ENCODE measurements at places on chromosomes 13 and 19.

- no peak for DNase-seq
These were observed 1385.8 kb downstream of the PCDH9 start for GRCh38 chr13:65844266-65844841.

- no peak for DNase-seq
These were observed 68.6 kb upstream of the TEX29 start for GRCh38 chr13:111251646-111252445.

DNA sequence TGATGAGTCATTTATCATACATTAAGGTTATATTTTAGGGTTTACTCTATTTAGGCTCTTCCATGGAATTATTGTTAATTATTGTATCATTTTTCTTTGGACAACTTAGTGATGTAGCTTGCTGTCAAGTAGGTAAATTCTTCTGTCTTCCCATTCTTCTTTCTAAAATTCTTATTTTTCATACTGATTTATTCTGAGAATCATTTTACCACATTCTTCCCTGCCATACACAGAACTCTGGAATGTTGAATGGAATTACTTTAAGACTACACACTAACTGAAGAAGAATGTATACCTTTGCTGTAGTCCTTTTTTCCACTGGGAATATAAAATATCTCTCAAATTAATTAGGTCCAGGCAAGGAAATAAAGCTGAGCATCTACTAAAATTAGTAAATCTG is 24.5 kb upstream of the SLC7A1 start:
- DNase-seq = no peak

- no peak for DNase-seq
These were observed 91.0 kb downstream of the NHLRC3 start for GRCh38 chr13:39129213-39129612.

DNA sequence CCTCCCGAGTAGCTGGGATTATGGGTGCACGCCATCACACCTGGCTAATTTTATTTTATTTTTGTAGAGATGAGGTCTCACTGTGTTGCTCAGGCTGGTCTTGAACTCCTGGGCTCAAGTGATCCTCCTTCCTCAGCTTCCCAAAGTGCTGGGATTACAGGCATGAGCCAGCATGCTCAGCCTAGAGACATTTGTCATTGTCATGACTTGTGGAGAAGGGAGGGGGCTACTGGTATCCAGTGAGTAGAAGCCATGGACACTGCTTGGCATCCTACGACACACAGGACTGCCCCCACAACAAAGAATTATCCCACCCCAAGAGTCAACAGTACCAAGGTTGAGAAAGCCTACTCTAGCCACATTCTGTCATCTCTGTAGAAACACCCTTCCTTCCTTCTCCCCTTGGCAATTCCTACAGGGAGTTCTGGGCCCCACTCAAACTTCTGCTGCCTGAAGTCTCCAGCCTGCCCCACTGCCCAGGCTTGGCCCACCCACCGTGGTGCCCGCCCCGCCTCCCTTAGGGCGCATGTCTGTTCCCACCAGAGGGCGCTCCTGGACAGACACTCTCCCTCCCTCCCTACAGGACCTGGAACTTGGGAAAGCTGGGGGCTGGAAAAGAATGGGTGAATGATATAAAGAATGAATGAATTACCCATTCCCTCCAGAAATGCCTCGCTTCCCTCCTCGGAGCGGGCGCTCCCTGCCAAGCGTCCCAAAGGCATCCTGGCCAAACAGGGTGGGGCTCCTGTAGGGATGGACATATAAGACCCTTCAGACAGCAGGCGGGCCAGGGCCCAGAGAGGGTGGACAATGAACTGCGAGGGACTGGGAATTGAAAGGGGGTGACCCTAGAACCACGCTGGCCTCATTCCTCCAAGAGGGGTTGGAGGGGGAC is 5.5 kb upstream of the EMP3 start:
- peak; percentile 64 for DNase-seq

DNA sequence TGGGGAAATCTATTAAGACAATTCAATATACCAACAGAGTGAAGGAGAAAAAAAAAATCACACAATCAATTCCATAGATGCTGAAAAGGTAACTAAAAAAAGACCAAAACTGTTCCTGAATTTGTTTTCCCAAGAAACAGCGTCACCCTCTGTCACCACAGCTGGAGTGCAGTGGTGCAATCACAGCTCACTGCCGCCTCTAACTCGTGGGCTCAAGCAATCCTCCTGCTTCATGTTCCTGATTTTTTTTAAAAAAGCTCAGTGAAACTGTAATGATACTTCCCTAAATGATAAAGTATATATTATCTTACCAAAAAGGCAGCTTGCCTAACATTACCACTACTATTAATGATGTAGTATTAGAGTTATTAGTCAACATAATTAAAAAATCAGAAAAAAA is 19.6 kb upstream of the ZFP14 start:
- no peak for DNase-seq

DNA sequence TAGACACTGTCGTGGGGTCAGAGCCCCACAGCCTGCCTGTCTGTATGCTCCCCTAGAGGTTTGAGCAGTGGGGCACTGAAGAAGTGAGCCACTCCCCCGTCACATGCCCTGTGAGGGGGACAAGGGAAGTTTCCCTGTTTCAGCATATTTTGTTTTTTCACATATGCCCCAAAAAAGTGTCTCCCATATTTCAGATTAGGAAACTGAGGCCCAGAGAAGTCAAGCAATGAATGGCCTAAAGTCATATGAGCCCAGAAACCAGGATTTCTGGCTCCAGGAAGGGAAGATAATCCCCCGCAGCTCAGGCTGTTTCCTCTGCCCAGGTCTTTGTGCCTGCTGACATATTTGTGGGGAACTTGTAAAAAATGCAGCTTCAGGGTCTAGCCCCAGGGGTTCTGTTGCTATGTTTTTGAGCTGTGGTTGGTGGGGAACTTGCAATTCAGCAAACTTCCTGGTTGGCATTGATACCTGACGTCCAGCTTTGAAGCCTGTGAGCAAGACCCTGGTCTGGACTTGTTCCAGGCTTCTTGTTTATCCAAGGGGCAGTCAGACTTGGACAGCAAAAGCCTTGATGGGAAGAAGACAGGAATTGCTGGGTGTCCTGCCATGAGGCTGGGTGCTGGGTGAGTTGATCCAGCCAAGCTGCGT is 9.5 kb downstream of the RASL11A start:
- no peak for DNase-seq

DNA sequence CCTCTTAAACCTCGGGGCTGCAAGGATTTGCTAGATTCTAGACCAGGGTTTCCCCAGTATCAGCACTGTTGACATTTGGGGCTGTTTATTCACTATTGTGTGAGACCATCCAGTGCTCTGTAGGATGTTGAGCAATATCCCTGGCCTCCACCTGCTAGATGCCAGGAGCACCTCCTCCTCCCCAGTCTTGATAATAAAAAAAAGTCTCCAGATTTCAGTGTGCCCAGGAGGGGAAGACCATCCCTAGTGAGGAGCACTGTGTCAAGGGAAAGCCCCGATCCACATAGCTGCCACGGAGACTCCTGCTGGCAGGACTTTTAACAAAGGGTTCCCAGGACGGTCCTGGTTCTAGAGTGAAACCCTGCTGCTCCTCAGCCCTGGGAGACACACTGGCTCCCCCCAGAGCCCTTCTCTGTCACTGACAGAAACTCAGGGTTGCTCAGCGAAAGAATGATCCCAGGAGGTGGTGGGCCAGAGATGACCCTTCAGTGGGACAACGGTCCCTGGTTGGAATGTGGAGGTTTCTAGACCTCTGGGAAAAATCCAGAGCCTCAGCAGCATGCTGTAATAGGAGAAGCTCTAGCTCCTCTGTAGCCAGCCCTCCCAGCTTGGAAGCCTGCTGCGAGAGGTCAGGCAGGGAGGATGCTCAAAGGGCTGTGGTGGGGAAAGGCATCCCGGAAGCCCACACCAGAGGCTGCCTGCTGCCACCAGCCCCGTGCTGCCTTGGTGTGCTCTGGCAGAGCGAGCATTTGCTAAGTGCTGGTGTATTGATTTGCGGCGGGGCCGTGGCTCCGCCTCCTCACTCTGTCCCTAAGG is 20.3 kb downstream of the LYL1 start:
- no peak for DNase-seq

GRCh38 chr13:32267836-32268439 is 47.2 kb downstream of the ZAR1L start:
- no peak for DNase-seq

DNA sequence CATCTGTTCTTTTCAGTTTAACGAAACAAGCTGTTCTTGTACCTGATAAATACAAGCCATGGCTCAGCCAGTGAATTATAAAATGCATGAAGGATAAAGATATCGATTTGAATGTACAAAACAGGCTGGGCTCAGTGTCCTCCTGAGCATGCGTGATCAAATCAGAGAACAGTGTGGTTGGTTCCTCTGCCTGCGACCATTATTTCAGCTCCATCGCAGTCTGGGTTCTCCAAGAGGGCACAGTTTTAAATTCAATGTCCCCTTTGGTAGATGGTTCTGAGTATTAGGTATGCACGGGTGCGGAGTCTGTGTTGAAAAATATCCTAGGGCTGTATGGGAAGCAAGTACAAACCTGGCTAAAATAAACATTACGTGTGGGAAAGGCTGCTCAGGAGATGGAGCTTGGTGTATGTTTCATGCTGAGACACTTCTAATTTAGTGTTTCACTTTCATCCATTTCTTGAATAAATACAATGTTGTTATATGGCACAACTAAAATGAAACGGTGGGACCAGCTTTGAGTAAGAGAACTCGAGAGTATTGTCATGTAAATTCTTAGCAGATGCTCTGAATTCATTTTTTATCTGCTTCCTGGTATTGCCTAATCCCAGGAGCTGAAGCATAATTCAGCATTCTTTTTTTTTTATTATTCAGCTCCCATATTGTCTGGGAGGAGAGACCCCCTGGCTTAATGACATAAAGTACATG is 458.7 kb downstream of the MYO16 start:
- DNase-seq = no peak

DNA sequence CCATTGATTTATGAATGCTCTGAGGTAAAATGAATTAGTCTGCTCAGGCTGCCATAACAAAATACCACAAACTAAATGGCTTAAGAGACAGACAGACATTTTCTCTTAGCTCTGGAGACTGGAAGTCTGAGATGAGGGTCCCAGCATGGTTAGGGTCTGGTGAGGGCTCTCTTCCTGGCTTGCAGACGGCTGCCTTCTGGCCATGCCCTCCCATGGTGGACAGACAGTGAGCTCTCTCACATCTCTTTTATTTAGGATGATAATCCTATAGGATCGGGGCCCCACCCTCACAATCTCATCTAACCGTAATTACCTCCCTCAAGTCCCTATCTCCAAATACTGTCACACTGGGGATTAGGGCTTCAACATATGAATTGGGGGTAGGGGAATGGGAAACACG is 47.1 kb downstream of the HSPH1 start:
- DNase-seq = no peak

DNA sequence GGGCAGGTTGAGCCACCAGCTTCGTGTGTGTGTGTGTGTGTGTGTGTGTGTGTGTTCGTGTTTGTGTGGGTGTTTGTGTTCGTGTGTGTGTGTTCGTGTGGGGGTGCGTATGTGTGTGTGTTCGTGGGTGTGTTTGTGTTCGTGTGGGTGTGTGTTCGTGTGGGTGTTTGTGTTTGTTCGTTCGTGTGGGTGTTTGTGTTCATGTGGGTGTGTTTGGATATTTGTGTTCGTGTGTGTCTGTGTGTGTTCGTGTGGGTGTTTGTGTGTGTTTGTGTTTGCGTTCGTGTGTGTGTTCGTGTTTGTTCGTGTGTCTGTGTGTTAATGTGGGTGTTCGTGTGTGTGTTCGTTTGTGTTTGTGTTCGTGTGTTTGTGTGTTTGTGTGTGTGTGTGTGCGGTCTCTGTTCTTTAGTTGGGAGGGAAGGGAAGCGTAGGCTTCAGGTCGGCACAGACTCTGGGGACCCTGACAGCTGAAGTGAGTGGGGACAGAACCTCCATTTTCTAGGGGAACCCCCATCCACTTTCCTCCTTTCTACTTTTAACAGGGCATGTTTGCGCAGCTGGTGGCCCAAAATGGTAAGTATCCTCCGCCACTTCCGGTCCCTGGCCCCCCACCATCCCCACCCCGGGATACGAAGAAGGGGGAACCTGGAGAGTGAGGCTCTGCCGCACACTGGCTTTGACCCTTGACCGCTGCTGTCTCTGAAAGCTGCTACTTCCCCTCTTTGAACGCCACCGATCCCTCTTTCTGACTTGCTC is 1.6 kb downstream of the TNFSF9 start:
- DNase-seq = no peak

DNA sequence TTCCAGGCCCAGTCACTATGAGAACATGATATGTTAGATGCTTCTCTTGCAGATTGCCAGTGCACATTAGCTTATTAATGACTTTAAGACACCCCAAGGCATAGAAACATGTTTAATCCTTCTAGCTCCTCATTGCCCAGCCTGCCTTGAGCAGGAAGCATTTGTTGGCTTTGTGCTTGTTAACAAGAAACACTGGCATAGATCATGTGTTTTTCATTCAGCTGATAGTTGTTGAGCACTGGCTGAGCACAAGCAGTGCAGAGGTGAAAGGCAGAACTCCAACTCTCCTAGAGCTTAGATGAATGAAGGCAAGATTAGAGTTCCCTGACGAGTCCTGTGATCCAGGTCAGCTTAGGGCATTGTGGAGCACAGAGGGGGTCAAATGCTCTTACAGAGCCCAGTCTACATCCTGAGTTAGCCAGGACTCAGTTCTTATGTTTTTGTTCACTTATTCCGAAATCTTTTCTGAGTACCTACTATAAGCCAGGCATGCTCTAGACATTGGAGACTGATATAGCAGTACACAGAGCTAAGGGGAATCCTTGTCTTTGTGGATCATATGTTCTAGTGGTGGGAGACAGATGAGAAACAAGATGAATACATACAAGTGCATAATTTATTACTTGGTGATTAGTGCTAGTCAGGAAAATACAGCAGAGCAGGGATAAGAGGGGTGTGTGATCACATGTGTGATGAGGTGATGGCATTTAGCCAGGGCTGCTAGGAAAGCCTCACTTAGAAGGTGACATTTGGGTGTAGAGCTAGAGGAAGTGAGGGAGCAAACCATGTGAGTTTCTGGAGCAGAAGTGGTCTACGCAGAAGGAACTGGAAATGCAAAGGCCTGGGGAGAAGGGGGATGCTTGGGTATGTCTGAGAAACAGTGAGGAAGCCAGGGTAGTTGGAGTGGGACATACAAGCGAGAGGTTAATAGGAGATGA is 101.2 kb downstream of the WASF3 start:
- DNase-seq = no peak

GRCh38 chr13:114110091-114110829 is 22.2 kb downstream of the RASA3 start:
- no peak for DNase-seq

All from amniotic stem cell (primary cell).